Activated naive CD4-positive, alpha-beta T cell (primary cell): ENCODE measurements at places on chromosomes 7 and 10.

- DNase-seq = no peak
These were observed 10.1 kb downstream of the CPSF4 start for GRCh38 chr7:99448855-99449254.

GRCh38 chr10:71045936-71046335, 157.6 kb upstream of the PCBD1 start:
- no peak for DNase-seq

- DNase-seq = no peak
These were observed 215.6 kb downstream of the TCF7L2 start for GRCh38 chr10:113165673-113166072.

GRCh38 chr10:6203331-6204062, 765 bp downstream of the PFKFB3 start:
- peak; percentile 68 for DNase-seq

- DNase-seq = peak; percentile 26
These were observed 20.5 kb upstream of the RASGEF1A start for GRCh38 chr10:43287056-43288007.

DNA sequence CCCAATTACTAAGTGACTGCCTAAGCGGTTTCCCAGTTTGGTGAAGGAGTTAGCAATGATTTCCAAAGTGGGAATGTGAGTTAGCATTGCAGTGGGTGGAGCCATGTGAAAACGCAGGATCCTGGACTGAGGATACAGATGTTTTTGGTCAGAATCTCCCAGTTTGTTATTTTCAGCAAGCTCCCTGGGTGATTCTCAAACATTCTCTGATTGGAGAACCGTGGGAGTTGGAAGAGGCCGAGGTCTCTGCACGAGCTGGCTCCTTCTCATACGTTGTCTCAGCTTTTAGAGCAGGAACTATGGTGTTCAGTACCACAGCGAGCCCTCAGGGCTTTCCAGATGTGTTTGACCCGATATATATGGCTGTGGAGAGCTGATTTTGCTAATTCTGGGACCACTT, 396.5 kb upstream of the NPVF start:
- DNase-seq = no peak

GRCh38 chr10:61465901-61466632, 12.9 kb upstream of the TMEM26 start:
- DNase-seq = no peak

GRCh38 chr7:139693651-139694388, 84.0 kb downstream of the HIPK2 start:
- DNase-seq = no peak

DNA sequence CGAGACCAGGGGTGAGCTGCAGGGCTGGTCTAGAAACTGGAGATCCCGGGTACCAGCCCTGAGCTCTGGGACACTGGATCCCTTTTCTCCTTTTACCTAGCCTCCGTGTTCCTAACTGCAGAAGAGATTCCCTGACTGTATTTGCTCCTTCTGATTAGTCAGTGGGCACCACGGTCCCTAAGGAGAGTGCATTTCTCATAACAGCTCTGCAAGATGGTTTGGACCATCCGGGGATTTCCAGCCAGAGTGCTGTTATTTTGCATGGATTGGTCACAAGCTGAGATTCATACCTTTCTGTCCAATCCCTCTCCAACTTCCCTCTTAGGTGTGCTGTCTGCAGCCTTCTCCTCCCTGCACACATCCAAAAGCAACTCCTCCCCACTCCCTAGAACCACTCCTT, 122.6 kb downstream of the MYL10 start:
- DNase-seq = no peak

GRCh38 chr10:49371967-49372366, 23.9 kb downstream of the DRGX start:
- DNase-seq = no peak

DNA sequence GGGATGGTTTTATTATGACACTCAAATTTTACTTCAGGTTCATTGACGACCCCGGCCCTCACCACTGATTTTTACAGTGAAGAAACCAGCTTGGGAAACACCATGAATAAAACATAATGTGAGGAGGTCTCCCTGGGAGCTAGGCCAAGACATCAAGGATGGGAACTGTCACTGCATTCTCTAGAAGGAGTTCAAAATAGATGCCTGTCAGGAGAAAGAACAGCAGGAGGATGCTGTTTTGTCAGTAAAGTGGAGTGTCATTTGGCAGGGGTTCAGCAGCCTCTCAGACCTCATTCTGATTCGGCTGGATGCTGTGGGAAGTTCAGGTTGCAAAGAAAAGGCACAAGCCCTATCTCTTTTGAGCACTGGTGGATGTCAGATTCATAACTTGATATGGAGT, 360.3 kb upstream of the C7orf33 start:
- DNase-seq = no peak

GRCh38 chr10:68594405-68594804, 34.3 kb downstream of the TET1 start:
- no peak for DNase-seq
